Cardiac fibroblast (primary cell): ENCODE measurements at places on chromosomes 11 and 22.

DNA sequence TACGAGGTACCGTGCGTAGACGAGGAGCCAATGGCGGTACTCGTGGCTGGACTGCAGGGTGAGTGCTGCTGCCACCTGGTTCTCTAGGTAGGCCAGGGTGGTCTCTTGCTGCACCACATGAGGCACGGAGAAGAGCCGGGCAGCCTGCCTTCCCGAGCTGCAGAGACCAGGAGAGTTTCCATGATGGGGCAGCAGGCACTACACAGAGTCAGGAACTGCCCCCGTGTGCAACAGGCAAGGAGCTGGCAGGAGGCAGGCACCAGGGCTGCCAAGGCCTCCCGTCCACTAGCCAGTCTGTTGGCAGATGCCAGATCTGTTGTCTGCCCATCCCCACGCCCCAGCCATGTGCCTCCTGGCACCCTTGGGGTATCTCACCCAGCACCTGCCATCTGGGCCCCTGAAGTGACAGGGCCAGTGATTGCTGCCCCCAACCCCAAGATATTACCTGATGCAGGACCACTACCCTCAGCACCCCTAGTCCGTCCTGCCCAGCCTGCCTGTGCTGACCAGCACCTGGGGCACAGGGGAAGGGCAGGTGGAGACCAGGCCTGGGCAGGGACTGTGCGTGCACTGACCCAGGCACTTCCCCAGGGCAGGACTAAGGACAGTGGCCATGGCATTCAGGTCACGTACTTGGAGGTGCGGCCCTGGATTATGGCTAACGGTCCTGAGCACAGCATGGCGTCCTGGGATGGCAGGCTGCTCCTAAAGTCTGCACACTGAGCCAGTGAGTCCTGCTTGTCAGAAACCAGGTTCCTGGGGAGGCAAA, 62.0 kb upstream of the CLTCL1 start:
- no peak for DNase-seq

DNA sequence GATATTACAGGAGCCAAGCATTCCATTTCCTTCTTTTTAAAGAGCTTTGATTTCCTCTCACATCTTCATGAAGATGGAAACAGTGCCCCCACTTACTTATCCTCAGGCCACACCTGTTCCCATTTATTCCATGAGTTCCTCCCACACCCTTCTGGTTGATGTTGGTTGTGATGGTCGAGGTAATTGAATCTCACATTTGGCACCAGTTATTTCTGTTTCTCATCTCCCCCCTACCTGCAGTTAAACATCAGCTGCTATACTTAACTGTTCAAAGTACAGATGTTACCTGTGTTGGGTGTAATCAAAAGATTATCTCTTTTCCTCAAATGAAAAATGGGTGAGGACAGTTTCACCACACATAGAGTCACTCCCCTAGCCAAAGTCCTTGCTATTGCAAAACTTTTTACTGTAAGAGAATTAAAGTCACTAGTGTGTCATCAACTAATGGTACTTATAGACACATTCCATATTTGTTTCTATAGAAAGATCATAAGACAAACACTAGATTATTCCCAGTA, 1.9 kb downstream of the TMEM45B start:
- DNase-seq, result no peak

DNA sequence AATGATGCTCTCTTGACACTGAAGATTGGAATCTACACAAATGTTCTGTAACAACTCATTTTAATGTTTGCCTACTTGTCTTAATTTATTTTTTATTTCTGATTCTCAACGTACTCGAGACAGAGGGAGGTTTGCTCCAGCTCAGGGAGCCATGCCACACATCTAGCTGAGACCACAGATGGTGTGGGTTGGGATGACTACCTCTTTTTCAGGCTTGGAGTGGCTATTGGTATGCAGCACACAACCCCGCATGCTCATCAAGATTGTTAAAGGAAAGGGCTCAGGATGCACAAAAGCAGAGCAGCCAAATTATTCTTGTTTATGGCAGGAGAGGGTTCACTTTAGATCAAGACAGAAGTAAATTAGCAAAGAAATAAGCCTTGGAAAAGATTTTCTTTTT, 424.5 kb downstream of the OPCML start:
- no peak for DNase-seq

DNA sequence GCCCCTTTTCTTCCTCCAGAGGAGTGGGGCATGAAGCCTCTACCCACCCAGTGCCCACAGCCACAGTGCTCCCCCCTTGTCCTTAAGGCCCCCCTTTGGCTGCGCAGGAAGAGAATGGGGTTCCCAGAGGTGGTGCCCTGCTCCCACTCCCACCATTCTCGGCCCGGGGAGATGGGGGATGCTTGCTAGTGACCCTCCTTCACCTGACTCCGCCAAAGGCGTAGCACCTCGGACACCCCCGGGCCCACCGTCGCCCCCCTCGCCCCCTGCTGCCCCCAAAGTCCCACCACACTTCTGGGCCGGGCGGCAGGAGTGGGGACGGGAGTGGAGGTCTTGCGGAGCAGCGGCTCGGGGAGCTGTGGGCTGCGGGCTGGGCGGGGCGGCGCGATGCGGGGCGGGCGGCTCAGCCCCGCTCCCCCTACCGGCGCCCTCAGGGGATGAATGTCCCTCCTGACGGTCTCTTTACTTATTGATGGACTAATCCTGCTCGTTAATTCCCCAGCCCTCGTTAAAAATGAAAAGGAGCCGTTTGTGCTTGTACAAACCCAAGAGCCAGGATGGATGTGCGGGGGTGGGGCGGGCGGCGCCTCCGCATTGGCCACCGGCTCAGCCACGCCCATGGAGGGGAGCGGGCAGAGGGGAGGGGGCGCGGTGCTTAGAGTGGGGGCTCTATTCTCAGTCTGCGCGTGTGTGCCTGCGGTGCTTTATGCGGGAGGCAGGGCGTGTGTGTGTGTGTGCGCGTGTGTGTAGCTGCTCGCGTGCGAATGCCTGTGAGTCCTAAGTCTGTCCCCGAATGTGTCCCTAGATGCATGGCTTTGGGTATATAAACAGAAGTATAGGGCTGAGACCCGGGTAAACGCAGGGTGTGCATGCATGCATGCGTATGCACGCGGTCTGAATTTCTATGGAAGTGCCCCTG, 25.6 kb downstream of the SYT7 start:
- no peak for DNase-seq

- no peak for DNase-seq
These were observed 227.1 kb downstream of the CEP164 start for GRCh38 chr11:117554601-117555333.

DNA sequence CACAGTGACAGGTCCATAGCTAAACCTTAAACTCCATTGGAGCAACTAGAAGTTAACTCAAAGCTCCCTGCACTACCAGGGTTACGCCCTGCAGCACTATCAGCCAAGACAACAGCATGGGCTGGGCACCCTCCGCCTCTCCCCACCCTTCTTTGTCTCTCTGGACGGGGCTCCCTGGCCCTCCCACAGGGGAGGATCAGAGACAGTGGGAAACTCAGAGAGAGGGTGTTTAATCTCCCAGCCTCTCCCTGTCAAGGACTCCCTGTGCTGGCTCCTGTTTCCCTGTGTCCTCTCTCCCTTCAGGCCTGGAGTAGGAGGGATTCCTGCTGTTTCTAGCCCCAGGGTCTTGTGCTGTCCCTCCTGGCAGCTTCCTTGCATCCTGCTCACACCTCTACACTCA, 56.9 kb upstream of the CSNK2A3 start:
- no peak for DNase-seq

DNA sequence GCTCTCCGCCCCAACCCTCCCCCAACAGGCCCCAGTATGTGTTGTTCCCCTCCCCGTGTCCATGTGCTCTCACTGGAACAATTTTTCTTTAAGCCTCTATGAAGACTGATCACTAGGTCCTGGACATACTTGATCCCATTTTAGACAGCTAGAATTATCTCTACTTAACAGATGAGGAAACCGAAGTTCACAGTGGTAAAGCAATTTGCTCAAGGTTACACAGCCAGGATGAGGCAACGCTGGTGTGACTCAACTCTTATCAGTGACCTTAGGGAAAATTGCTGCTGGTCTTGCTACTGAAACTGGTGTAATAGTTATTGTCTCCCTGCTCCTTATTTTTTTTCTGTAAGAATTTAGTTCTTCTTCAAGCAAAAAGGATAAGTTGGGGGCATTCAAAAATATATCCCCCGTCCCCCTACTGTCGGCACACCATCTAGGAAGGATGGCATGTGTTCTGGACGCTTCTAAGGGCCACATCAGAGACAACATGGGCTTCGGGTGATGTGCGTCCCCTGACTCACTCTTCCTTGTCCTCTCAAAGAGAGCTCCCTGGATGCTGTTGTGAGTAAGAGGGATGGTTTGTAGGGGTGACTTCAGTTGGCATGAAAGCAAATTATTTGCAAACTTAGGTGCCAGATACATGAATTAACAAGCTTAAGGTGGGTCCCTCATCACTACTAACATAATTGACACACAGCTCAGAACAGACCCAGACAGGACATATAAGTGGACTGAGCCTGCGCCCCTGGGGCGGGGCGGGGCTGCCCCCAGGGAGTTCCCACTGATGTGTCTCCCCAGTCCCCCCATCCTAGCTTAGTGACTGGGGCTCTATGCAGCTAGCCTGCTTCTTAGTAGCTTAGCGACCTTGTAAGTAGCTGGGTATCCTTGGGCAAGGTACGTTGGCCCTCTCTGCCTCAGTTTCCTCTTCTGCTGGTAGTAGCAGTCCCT, 23.6 kb upstream of the ALX4 start:
- peak; percentile 55 for DNase-seq

GRCh38 chr22:33883961-33884808, 36.1 kb downstream of the LARGE1 start:
- DNase-seq, result no peak

GRCh38 chr11:116185551-116185950, 587.2 kb downstream of the BUD13 start:
- no peak for DNase-seq

GRCh38 chr11:69333879-69334278, 39.9 kb downstream of the MYEOV start:
- DNase-seq, result no peak

GRCh38 chr11:62600367-62601121, 1.1 kb downstream of the MTA2 start:
- DNase-seq, result no peak

DNA sequence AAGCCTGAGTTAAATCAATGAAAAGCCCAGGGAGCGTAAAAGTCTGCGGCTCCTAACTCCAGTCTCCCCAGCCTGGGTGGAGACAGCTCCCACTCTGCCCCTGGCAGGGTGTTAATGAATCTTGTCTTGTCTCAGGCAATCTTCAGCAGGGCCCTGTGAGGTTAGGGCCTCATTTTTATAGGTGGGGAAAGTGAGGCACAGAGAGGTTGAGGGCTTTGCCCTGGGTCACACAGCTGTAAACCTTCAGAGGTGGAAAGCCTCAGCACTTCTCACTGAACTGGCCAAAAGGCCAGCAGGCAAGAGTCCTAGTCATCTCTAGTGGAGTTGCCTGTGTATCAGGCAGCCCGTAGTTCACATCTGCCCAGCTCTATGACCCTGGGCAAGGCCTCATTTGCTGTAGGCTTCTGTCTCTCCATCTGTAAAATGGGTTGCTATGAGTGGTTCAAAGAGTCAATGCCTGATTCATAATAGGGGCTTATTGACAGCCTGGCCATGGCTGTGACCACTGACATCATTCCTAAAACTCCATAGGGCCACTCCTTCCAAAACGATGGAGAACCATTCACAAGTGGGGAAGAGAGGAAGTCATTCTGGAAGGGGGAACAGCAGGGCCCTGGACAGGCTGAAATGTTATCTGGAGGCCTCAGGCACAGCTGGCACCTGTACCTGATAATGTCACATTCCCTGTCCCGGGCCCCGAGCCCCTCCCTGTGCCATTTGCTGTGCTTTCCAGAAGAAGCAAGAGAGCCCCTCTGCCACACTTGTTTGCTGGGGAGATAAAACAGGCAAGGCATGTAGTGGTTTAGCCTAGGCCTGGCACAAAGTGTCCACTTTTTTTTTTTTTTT, 6.0 kb downstream of the CBX7 start:
- no peak for DNase-seq

GRCh38 chr11:74485868-74486267, 7.7 kb downstream of the LIPT2 start:
- no peak for DNase-seq

- no peak for DNase-seq
These were observed 152.8 kb downstream of the TBC1D22A start for GRCh38 chr22:46914916-46915894.

- DNase-seq, result no peak
These were observed 115.7 kb upstream of the NNMT start for GRCh38 chr11:114180301-114181055.

- no peak for DNase-seq
These were observed 46.0 kb upstream of the GRAMD1B start for GRCh38 chr11:123384116-123384515.

DNA sequence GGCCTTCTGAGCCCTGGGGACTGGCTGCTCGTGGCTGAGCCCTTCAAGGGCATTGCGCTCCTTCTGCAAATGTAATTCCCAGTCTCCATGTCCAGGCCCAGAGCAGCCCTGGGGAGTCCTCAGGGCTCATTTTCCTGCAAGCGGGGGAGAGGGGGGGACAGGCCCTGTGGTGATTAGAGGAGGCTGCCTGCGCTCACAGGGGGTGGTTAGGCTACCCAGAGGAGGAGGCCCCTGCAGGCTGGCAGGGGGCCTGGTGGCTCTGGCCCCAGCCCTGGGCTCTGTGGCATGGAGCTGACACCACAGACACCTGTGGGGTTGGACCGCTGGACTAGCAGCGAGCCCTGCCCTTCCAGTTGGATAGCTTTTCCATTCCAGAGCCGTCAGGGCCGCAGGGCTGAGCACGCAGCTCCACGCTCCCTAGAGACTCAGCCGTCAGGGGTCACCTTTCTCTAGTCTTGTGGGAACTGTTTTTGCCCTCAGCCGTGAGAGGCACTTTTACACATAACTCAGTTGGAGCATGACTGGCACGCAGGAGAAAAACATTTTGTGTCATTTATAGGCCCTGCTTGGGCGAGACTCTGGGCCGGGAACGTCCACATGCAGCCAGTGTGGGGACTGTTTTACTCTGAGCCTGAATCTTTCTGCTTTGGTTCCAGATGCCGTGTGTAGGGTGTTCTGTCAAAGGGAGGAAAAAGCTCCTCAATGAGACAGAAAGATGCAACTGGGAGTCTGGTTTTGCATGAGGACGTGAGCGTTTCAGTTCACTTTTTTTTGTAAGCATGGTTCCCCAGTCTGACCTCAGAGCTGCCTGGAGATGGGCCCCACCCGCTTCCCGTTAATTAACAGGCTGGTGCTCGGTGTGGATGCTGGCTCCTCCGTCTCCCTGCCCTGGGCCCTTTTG, 58.1 kb downstream of the LRP5 start:
- DNase-seq, result no peak

DNA sequence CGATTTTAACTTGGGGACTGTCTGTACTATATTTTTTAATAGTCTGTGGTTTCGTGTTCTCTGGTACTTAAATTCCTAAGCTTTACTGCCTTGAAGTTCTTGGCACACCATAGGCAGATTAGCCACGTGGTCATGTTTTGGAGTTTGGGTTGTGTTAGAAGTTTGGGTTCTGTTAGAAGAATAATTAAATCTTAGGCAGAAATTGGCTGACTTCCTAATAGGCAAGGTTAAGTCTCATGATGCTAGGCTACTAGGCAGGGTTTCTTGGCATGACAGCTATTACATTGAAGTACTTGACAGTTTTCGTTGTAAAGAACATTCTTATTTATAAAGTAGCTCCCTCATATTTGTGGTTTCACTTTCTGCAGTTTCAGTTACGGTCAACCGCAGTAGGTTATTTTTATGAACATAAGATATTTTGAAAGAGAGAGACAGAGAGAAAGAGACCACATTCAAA, 30.0 kb upstream of the MMP7 start:
- peak; percentile 70 for DNase-seq

GRCh38 chr11:105975128-105975527, 46.9 kb downstream of the MSANTD4 start:
- peak; percentile 56 for DNase-seq
